ENCODE measurements at places on chromosomes 4 and X.

- no peak for DNase-seq
These were observed 54.8 kb downstream of the CASP6 start for GRCh38 chr4:109648266-109648996.

DNA sequence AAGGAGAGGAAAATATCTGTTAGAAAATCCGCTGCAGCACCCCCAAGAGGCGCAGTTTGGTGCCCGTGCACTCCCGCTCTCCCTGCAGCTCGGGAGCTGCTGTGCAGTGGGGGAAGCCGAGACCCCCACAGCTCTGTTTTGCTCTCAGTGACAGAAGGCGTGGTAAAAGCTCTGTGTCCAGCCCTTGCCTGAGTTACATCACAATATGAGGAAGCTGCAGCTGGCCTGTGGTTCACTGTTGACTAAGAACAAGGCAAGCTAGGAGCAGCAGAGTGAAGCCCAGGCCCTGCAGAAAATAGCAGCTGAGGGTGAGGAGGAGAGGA lies 88.5 kb upstream of the ADRA2C start:
- DNase-seq, result no peak

- DNase-seq, result peak; percentile 20
These were observed 304.5 kb downstream of the CBLL2 start for GRCh38 chrX:22577181-22577580.

DNA sequence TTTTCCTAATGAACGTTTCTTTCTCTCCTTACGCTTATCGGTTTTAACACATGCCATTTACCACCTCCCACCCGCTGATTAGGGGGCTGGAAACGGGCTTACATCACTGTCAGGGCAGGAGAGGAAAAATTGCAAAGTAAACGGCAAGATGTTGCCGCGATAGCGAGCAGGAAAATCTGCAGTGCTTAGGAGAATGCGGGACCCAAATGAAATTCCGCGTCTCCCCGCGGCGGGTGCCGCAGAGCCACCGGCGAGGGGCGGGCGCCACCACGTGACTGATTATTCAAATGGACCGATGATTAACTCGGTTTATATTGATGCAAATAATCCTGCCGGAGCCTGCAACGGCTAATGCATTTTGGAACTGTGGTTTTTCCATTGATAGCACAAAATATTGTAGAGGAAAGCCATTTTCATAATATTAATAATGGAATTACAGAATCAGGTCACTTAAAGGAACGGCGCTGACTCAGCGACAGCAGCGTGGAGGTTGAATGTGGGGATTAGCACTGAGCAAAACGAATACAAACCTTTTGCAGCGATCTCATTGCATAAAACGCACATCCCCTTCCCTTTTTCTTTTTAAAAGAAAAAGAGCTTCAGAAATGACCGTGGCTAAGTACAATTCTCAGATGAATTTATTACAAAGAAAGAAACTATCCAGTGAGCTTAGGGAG lies 224.2 kb downstream of the STIM2 start:
- no peak for DNase-seq

DNA sequence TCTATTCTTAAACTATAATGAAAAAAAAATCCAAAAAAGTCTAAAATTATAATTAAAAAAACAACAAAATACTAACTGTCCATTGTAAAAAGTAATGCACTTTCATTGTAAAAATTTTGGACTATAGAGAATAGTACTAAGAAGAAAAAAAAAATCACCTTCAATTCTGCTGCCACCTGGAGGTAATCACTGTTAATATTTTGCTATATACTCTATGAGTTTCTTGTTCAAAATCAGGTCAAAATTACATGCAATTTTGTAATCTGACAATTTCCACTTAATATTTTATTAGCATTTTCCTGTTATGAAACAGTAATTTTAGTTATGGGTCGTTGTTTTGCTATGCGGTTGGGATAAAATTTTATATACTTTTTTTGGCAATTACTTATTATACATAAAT lies 62.0 kb downstream of the HTT start:
- DNase-seq, result no peak

- no peak for DNase-seq
These were observed 67.7 kb upstream of the HMX1 start for GRCh38 chr4:8939160-8939839.

- no peak for DNase-seq
These were observed 4.9 kb downstream of the UGT8 start for GRCh38 chr4:114603497-114603896.

DNA sequence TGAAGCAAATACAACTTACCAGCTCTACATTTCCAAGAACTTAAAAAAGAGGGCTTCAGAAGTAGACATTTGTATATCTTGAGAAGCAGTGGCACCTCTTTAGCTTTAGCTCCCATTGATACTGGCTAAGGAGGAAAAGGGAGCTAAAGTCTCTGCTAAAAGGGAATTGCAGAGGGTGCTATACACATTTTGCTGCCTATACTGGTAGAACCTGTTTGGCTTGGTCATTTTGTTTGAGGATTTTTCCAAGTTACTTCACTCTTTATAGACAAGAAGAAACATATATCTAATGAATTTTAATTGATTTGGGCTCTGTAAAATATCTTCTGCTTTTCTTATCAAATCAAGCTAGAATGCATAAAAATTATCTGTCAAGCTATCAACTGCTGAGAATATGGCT lies 11.8 kb downstream of the PAPSS1 start:
- DNase-seq, result no peak

DNA sequence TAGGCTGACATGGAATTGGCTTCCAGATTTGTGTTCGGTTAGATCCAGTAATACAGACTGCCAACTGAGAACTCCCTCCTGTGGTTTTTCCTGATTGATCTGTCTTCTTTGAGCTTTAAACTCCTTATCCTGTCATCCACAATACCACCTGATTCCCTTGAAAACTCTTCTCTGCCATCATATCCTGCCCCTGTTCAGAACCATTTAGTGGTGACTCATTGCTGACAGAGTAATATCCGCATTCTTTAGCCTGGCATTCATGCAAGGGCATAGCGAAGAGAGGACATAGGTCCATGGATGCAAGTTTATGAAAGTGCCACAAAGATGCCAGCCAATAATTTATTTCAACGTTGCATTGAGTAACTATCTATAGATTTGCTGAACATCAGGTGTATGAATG lies 76.6 kb downstream of the ITIH6 start:
- DNase-seq, result no peak

- no peak for DNase-seq
These were observed 469.8 kb upstream of the CPEB2 start for GRCh38 chr4:14532436-14532835.

DNA sequence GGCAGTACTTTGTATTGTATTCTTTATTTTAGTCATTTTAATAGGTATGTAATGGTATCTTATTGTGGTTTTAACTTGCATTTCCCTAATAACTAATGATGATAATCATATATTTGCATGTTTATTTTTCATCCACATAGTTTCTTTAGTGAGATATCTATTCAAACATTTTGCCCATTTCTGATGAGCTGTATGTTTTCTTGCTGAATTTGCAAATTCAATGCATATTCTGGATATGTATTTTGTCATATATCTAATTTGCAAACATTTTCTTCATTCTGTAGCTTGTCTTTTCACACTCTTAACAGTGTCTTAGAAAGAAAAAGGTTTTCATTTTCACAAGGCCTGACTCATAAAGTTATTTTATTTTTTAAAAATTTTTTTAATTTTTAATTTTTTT lies 372.1 kb downstream of the ZNF674 start:
- DNase-seq, result no peak

DNA sequence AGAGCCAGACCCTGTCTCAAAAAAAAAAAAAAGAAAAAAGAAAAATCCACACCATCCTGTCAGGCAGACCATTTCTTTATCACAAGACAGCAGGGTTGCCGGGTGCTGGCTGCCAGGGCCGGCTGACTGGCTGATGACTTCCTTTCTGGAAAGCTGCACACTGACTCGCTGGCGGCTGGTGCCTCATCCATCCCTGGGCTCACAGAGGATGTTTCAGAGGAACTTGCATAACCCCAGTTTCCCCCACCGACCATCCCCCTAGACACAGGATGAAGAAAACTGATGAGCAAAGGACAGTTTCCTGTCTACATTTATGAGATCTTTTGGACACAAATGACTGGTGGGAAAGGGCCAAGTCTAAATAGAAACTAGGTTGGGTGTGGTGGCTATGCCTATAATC lies 14.1 kb downstream of the HPSE start:
- DNase-seq, result no peak

- peak; percentile 28 for DNase-seq
These were observed 1066.8 kb upstream of the ADGRL3 start for GRCh38 chr4:60133375-60133774.

- no peak for DNase-seq
These were observed 59.2 kb downstream of the PCDH19 start for GRCh38 chrX:100350704-100351489.

DNA sequence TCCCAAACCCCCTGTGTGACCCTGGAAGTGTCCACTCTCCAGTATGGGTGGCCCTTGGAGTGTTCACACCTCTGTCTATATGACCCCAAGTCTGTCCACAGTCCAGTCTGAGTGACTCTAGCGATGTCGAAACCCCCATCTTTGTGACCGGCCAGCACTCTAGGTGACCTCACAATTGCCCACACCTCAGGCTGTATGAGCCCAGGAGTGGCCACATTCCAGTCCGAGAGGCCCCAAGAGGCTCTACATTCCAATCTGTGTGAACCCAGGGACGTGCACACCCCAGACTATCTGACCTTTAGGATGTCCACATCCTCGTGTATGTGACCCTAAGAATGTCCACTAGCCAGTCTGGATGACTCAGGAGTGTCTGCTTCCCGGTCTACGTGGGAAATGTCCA lies 7.3 kb upstream of the GLOD5 start:
- DNase-seq, result no peak

GRCh38 chrX:150841456-150842197 lies 56.8 kb downstream of the CD99L2 start:
- DNase-seq, result peak; percentile 10

- no peak for DNase-seq
These were observed 20.1 kb downstream of the SLITRK4 start for GRCh38 chrX:143615851-143616250.

DNA sequence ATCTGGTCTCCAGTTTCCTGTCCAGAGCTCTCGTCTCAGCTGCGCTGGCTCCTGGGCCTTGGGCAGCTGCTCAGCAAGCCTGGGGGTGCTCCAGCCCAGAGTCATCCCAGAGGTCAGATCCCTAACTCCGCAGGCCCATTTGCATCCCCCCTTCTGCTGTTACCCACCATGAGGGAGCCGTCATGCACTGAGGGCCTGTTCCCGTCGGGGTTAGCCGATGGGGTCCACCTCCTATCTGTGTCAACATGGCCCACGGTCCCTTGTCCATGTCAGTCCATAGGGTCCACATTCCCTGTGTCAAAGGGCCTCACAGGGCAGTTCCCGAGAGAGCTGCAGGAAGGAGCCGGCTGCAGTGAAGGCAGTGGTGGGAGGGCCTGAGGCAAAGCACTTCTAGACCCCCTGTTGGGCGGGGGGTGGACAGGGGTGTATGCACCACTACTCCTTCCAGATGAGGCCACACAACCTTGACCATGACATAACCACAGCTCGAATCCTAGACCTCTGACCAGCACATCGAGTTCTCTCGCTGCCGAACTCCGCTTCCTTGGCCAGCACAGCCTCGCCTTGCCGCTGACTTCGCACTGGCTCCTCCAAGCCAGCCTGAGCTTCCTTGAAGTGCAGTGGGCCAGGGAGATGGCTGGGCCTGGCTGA lies 24.9 kb downstream of the WDR1 start:
- no peak for DNase-seq

DNA sequence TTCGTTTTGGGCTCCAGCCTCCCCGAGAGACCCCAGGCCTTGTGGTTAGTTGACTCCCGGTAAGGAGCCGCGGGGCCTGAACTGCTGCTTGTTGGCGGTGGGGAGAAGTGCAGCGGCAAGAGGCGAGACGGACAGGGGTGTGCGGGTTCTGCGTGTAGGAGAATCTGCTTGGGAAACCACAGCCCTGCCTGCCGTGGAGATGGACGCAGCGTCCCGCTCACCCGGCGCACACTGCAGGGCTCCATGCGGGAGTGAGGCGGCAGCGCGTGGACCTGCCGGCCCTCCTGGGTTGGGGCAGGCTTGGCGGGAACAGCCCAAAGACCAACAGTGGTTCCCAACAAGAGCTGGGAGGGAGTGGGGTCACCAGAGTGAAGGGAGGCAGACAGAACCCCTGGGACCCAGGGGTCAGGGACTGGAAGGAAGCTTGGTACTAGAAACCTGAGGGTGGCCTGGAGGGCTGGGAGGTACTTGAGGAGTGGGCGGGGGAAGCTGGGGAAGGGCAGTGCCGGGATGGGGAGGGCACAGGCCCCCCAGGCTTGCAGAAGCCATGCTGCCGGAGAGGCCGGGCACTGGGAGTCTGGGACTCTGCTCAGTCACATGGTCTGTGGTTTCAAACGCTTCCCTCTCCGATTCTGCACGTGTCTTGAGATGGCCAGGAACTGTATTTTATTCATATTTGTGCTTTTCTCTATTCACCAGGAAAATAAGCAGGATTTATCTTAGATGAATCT lies 70.8 kb downstream of the RGS12 start:
- DNase-seq, result no peak

GRCh38 chr4:142656178-142656577 lies 189.9 kb downstream of the INPP4B start:
- DNase-seq, result no peak

GRCh38 chrX:101462892-101463291 lies 22.4 kb upstream of the ARMCX4 start:
- no peak for DNase-seq

GRCh38 chr4:41012293-41012692 lies 202.0 kb downstream of the APBB2 start:
- no peak for DNase-seq

GRCh38 chr4:98574816-98575215 lies 83.6 kb downstream of the TSPAN5 start:
- no peak for DNase-seq

DNA sequence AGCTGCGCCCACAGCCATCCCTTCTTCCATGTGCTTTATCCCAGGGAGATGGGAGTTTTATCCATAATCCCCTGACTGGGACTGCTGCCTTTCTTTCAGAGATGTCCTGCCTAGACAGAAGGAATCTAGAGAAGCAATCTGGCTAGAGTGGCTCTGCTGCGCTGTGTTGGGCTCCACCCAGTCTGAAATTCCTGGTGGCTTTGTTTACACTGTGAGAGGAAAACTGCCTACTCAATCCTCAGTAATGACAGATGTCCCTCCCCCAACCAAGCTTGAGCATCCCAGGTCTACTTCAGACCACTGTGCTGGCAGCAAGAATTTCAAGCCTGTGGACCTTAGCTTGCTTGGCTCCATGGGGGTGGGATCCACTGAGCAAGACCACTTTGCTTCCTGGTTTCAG lies 116.9 kb upstream of the AR start:
- no peak for DNase-seq

- peak; percentile 52 for DNase-seq
These were observed 7.8 kb downstream of the GATB start for GRCh38 chr4:151753056-151753455.

DNA sequence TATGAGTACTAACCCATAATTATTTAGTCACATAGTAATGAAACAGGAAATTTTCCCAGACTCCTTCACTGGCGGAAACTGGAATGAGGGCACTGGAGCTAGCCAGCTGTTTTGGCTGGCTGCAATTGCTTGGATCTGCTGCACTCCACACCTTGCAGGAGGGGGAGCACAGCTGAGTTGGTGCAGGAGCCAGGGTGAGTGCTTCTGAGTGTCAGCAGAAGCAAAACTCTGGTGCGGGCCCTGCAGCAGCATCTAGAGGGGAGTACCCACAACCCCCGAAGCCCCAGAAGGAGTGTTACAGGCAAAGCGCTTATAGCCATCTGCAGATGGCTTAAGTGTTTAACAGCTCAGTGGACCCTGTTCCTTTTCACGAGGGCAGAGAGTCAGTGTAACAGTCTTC lies 96.1 kb downstream of the RPA4 start:
- DNase-seq, result no peak

GRCh38 chr4:129355031-129355430 lies 259.1 kb downstream of the C4orf33 start:
- no peak for DNase-seq

GRCh38 chr4:152509595-152510225 lies 26.2 kb downstream of the FBXW7 start:
- DNase-seq, result no peak

All from non-pigmented ciliary epithelial cell (primary cell).